ENCODE measurements at places on chromosomes 5 and 9.

DNA sequence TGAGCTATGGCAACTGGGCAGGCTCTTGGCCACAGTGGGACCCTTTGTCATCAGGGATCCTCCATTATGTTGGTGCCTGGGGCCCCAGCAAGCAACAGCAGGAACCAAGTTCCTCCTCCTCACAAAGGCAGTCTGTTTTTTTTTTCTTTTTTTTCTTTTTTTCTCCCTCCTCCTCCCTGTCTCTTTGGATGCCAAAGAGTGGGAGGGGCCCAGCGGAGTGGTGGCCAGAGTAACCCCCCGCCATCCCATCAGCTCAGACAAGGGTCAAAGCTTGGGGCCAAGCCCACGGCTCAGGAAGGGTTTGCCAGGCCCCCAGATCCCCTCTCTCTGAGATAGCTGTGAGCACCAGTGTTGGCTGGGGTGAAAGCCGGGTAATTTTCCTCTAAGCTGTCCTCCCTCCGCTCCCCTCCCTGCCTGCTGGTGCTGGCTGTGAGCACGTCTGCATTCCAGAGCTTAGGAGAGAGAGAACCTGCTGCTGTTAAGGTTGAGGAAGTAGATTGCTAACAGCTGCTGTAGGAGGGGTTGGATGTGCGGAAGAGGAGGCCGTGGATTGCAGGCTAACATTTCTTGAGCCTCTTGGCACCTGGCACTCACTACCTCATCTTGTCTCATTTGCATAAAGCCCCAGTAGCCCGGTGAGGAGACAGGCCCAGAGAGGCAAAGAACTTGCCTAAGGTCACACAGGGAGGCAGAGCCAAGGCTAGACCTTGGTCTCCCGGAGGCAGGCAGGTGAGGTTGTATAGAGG lies 21.2 kb downstream of the GSN start:
- peaks cover 64% of the 10 kb centered on the region for H3K4me1 ChIP-seq

GRCh38 chr9:33295571-33295970 lies 5.3 kb downstream of the NFX1 start:
- peaks cover 28% of the 10 kb centered on the region for H3K36me3 ChIP-seq
- DNase-seq, result no peak
- peaks cover 19% of the 10 kb centered on the region for H3K4me1 ChIP-seq
- H3K4me3 ChIP-seq, result no peak overlapping the region

GRCh38 chr5:149485655-149486615 lies 65.3 kb downstream of the CSNK1A1 start:
- H3K4me3 ChIP-seq, result peak overlapping the region; percentile 13
- DNase-seq, result peak; percentile 99
- H3K27ac ChIP-seq, result peak overlapping the region; percentile 94
- no peaks in the 10 kb centered on the region for H3K36me3 ChIP-seq
- H3K4me1 ChIP-seq, result peaks cover 74% of the 10 kb centered on the region

DNA sequence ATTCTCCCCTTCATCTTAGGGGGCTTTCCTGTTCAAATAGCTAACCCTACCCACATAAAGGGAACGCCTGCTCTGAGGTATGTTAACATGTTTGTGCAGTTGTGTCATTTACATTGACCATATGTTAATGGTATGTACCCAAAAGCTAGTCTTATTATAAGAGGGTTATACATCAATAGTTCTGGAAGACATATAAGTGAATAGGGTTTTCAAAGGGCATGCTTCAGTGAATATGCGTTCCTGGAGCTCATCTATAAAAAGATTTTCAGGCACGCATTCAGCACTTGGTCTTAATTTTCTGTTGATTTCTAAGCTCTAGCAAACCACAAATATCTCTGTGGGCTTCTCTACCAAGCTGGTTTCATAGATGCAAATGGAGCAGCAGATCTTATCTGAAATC lies 766.1 kb downstream of the IRX1 start:
- H3K27ac ChIP-seq, result no peak overlapping the region
- H3K4me3 ChIP-seq, result no peak overlapping the region
- no peaks in the 10 kb centered on the region for H3K27me3 ChIP-seq
- no peaks in the 10 kb centered on the region for H3K4me1 ChIP-seq

DNA sequence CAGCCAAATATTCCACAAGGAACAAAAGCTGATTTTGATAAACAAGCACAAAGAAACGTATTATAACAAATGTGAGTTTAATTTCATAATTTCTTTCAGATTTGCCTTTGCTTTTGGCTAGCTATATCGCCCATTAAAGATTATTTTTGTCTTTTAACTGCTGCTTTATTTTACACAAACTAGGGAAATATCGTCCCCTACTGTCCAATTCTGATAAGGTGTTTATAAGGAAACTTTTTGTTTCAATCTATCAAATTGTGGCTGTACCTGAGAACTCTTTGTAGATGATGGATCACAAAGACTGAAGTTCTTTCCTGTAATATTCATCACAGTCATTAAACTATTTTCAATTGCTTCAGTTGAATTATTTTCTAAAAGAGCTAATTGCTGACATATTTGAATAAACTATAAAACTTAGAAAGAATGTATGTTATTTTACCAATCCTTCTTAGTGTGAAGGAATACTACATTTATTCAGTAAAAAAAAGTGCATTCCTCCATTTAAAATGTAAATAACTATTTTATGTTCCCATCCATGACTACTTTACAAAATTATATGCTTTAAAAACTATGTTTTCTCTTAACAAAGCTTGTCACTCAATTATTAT lies 431.3 kb upstream of the ITGA1 start:
- no peak overlapping the region for H3K27ac ChIP-seq
- no peaks in the 10 kb centered on the region for H3K4me1 ChIP-seq
- DNase-seq, result peak; percentile 2
- no peaks in the 10 kb centered on the region for H3K36me3 ChIP-seq

- H3K36me3 ChIP-seq, result no peaks in the 10 kb centered on the region
- H3K27ac ChIP-seq, result no peak overlapping the region
- no peaks in the 10 kb centered on the region for H3K27me3 ChIP-seq
- no peaks in the 10 kb centered on the region for H3K4me1 ChIP-seq
Measured at GRCh38 chr5:128100860-128101557, 17.4 kb downstream of the SLC12A2 start.

- no peaks in the 10 kb centered on the region for H3K4me1 ChIP-seq
- H3K27ac ChIP-seq, result no peak overlapping the region
- H3K27me3 ChIP-seq, result no peaks in the 10 kb centered on the region
- H3K36me3 ChIP-seq, result no peaks in the 10 kb centered on the region
- DNase-seq, result no peak
- no peak overlapping the region for H3K4me3 ChIP-seq
Measured at GRCh38 chr9:2780326-2780725, 63.0 kb downstream of the KCNV2 start.

DNA sequence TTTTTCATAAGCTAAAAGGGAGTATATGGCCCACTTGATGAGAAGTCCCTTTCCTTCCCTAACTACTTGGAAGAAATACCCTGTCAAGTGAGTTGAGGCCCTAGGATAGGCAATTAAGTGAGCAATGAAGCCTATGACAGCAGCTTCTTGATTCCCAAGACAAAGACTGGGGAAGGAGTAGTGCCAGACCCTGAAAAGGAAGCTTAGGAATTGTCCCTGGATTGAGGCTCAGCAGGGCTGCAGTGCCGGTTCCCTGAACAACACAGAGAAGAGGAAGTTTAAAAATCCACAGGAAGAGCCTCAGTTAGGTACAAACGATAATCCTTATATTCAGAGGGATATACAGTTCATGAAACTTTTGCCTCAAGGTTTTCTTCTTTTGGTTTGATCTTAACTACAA lies 61.8 kb upstream of the RAD23B start:
- H3K27me3 ChIP-seq, result no peaks in the 10 kb centered on the region
- H3K27ac ChIP-seq, result no peak overlapping the region
- no peak for DNase-seq
- no peaks in the 10 kb centered on the region for H3K36me3 ChIP-seq

GRCh38 chr5:174110310-174110709 lies 64.8 kb downstream of the NSG2 start:
- no peak for DNase-seq
- H3K27me3 ChIP-seq, result peaks cover 5% of the 10 kb centered on the region
- no peaks in the 10 kb centered on the region for H3K4me1 ChIP-seq
- H3K27ac ChIP-seq, result no peak overlapping the region

- no peaks in the 10 kb centered on the region for H3K27me3 ChIP-seq
- H3K27ac ChIP-seq, result no peak overlapping the region
- DNase-seq, result no peak
- H3K36me3 ChIP-seq, result no peaks in the 10 kb centered on the region
- H3K4me3 ChIP-seq, result no peak overlapping the region
Measured at GRCh38 chr5:8997542-8998070, 548.3 kb downstream of the SEMA5A start.

DNA sequence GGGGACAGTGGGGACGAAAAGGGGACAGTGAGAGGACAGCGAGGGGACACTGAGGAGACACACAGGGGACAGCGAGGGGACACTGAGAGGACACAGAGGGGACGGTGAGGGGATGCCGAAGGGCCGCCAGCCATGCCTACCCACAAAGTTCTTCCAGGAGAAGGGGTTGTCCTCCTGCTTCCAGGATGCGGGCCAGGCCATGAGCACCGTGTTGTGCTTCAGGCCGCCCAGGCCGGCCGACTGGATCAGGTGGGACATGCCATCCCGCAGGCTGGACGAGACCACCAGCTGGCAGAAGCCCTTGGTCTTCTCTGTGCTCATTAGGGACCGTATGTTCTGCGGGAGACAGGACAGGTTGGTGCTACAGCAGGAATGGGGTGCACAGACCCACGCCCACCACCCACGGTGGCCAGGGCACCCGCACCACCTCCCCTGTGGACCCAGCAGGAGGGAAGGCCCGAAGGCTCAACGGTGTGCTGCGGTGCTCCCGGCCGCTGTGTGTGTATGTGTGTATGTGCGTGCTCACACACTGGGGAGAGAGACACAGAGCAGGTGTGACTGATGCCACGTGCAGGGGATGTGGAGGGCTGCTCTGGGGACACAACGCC lies 46.6 kb downstream of the SLC12A7 start:
- H3K27me3 ChIP-seq, result no peaks in the 10 kb centered on the region
- H3K4me3 ChIP-seq, result no peak overlapping the region
- H3K27ac ChIP-seq, result no peak overlapping the region

- DNase-seq, result no peak
- no peak overlapping the region for H3K27ac ChIP-seq
- H3K27me3 ChIP-seq, result no peaks in the 10 kb centered on the region
- no peaks in the 10 kb centered on the region for H3K36me3 ChIP-seq
- no peak overlapping the region for H3K4me3 ChIP-seq
Measured at GRCh38 chr5:144336191-144336961, 165.7 kb downstream of the KCTD16 start.

DNA sequence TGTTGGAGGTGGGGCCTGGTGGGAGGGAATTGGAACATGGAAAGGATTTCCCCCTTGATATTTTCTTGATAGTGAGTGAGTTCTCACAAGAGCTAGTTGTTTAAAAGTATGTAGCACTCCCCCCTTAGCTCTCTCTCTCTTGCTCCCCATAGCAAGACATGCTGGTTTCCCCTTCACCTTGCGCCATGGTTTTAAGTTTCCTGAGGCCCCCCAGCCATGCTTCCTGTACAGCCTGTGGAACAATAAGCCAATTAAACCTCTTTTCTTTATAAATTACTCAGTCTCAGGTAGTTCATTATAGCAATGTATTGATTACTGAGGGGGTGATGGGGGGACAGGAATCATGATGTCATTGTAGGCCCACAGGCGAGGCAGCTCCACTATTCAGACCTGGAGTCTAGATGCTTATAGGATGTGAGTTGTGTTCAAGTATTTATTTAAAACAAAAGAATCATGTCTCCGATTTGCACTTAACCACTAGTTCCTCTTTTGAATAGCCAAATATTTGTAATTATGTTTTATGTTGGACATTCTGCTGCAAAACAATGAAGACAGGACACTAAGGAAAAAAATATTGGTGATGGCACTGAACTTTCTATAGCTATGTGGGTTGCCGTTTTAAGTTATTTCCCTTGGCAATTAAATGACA lies 156.6 kb downstream of the TMEM38B start:
- H3K27me3 ChIP-seq, result no peaks in the 10 kb centered on the region
- no peaks in the 10 kb centered on the region for H3K4me1 ChIP-seq
- H3K4me3 ChIP-seq, result no peak overlapping the region
- no peaks in the 10 kb centered on the region for H3K36me3 ChIP-seq
- no peak for DNase-seq
- H3K27ac ChIP-seq, result no peak overlapping the region

GRCh38 chr5:102324714-102325113 lies 28.6 kb upstream of the SLCO4C1 start:
- no peaks in the 10 kb centered on the region for H3K36me3 ChIP-seq
- no peaks in the 10 kb centered on the region for H3K4me1 ChIP-seq
- H3K4me3 ChIP-seq, result no peak overlapping the region
- H3K27me3 ChIP-seq, result no peaks in the 10 kb centered on the region
- H3K27ac ChIP-seq, result no peak overlapping the region

- no peak for DNase-seq
- H3K36me3 ChIP-seq, result no peaks in the 10 kb centered on the region
- peaks cover 51% of the 10 kb centered on the region for H3K4me1 ChIP-seq
- H3K4me3 ChIP-seq, result no peak overlapping the region
- H3K27me3 ChIP-seq, result no peaks in the 10 kb centered on the region
- peak overlapping the region; percentile 48 for H3K27ac ChIP-seq
Measured at GRCh38 chr5:191949-192690, 825 bp downstream of the LRRC14B start.

- H3K4me1 ChIP-seq, result no peaks in the 10 kb centered on the region
- H3K27me3 ChIP-seq, result no peaks in the 10 kb centered on the region
- DNase-seq, result no peak
- peaks cover 11% of the 10 kb centered on the region for H3K36me3 ChIP-seq
Measured at GRCh38 chr9:22356985-22357384, 89.6 kb upstream of the DMRTA1 start.

- no peaks in the 10 kb centered on the region for H3K36me3 ChIP-seq
- no peak for DNase-seq
- no peak overlapping the region for H3K27ac ChIP-seq
- H3K4me1 ChIP-seq, result no peaks in the 10 kb centered on the region
- no peaks in the 10 kb centered on the region for H3K27me3 ChIP-seq
Measured at GRCh38 chr5:98605426-98605825, 168.0 kb upstream of the RGMB start.

DNA sequence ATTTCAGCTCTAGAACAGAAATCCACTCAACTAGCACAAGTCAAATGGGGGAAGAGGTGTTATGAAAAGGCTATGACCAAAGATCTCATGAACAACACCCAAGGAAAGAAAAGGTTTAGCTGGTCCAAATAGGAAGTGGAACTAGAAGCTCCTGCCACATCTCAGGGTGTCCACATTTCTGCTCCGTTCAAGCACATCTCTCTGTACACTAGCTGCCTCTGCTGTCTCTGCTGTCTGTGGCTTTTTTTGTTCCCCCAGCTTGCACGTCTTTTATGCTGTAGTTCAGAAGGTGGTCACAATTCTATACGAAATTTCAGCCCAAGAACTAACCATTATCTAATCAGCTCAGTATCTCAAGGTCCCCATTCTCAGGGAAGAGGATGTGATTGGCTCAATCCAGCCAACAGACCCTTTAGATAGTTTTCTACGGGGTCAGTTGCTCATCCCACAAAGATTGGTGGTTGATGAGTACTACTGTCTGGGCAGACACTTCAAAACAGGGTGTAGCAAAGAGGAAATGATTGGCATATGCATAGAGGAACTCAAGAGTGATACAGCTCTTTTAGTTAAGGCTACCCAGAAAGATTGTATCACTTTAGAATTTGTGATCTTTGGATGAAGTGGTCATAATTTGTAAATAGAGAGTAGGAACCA lies 44.0 kb downstream of the FANCC start:
- H3K27me3 ChIP-seq, result no peaks in the 10 kb centered on the region
- no peak overlapping the region for H3K4me3 ChIP-seq
- no peaks in the 10 kb centered on the region for H3K36me3 ChIP-seq
- no peak for DNase-seq
- no peaks in the 10 kb centered on the region for H3K4me1 ChIP-seq
- no peak overlapping the region for H3K27ac ChIP-seq

Measured in Panc1 (cell line).